ENCODE measurements at places on chromosomes 1 and 21. TPM values are rescaled to one million over a fixed set of nuclear protein-coding genes. Genes with fewer than 3 reads are reported as not detected.

DNA sequence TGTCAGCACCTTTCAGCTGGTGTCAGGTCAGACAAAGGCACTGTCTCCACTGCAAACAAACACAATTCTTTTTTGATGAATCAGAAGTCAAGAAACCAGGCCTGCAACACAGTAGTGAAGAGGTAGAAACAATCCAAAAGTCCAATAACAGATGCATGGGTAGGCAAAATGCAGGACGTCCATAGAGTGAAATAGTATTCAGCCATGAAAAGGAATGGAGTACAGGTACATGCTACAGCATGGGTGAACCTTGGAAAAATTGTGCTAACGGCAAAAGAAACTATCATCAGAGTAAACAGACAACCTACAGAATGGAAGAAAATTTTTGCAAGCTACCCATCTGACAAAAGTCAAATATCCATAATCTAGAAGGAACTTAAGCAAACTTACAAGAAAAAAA, 26.2 kb upstream of the ZBTB21 start:
- peaks cover 23% of the 10 kb centered on the region for H3K4me1 ChIP-seq
- no peaks in the 10 kb centered on the region for H3K36me3 ChIP-seq
- no peaks in the 10 kb centered on the region for H3K27me3 ChIP-seq

DNA sequence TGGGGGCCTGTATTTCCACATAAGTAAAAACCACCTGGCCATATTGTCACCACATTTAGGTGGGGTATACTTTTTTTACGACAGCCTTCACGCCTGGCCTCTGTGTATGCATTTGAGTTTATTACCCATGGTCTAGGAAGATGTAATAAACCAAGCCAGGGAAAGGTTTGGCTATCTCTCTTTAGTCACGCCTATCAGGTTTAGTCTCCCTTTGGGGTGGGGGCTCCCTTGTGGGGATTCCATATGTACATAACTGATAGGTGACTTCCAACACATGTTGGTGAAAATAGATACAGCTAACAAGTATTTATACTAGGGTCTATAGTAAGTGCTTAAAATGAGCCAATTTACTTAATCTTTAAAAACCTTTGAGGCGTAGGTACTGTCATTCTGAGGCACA, 4.2 kb downstream of the YBX1 start:
- no peaks in the 10 kb centered on the region for H3K27me3 ChIP-seq
- H3K4me3 ChIP-seq = peak overlapping the region; percentile 71
- peaks cover 61% of the 10 kb centered on the region for H3K36me3 ChIP-seq
- no peak overlapping the region for H3K27ac ChIP-seq

The TAS1R1 gene
- total RNA-seq = not detected

DNA sequence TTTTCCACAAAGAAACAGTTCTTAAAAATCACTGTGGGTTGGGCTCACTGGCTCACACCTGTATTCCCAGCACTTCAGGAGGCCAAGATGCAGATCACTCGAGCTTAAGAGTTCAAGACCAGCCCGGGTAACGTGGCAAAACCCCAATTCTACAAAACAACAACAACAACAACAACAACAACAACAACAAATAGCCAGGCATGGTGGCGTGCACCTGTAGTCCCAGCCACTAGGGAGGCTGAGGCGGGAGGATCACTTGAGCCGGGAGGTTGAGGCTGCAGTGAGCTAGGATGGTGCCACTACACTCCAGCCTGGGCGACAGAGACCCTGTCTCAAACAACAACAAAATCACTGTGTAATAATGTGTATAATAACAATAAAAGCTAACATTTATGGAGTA, 40.8 kb downstream of the CDCP2 start:
- no peak overlapping the region for H3K4me3 ChIP-seq
- no peaks in the 10 kb centered on the region for H3K27me3 ChIP-seq
- no peaks in the 10 kb centered on the region for H3K4me1 ChIP-seq
- H3K36me3 ChIP-seq = no peaks in the 10 kb centered on the region
- H3K27ac ChIP-seq = no peak overlapping the region

DNA sequence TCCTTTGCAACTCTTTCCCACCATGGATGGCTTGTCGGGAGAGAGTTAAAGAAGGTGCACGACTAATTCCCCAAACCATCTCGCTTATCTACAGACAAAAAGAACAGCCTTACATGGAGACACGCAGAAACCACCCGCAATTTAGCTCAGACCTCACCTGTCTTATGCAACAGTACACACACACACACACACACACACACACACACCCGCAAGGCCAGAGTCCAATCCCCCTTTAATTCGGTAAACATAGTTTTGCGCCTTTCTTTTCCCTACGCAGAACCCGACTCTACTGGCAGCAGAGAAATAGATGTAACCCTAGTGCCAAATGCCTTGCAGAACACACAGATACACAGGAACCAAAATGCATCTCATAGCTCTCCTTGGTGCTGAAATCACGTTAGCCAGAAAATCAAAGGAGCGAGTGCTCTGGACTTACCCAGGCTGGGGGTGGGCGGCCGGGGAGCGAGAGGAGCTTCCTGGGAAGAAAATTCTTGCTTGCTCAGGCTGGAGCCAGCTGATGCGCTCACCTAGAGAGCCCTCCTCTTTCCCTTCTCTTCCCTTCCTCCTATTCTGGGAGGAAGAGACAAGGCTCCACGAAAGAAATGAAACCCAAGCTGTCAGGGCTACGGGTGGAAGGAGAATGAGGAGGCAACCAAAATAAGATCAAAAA, 470 bp downstream of the TNR start:
- no peaks in the 10 kb centered on the region for H3K36me3 ChIP-seq
- peak; percentile 17 for DNase-seq
- no peaks in the 10 kb centered on the region for H3K27me3 ChIP-seq
- H3K27ac ChIP-seq = no peak overlapping the region
- no peak overlapping the region for H3K4me3 ChIP-seq

- peaks cover 10% of the 10 kb centered on the region for H3K4me1 ChIP-seq
- no peak overlapping the region for H3K4me3 ChIP-seq
- peak; percentile 81 for DNase-seq
- peaks cover 73% of the 10 kb centered on the region for H3K36me3 ChIP-seq
Observed at GRCh38 chr1:214623430-214623829, 20.4 kb downstream of the CENPF start.

- H3K4me1 ChIP-seq = no peaks in the 10 kb centered on the region
- H3K27me3 ChIP-seq = no peaks in the 10 kb centered on the region
- DNase-seq = peak; percentile 81
- no peaks in the 10 kb centered on the region for H3K36me3 ChIP-seq
Observed at GRCh38 chr1:47192458-47193384, 2.9 kb upstream of the PDZK1IP1 start.

DNA sequence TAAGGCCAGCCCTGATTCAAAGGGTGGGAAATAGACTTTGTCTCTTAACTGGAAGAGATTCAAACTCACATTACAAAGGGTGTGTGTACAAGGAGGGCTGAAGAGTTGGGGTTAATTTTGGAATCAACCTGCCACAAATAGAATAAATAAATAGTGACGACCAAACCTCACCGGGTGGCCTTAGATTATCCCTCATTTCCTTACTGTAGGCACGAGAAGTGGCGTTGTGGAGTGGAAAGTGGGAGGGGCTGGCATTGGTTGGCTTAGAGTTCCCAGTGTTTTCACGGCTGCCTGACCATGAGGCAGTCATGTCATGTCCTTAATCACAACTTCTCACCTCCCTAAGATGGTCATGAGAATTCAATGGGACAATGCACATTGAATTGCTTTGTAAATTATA, 21.3 kb upstream of the RUNX1 start:
- no peaks in the 10 kb centered on the region for H3K27me3 ChIP-seq
- H3K27ac ChIP-seq = no peak overlapping the region
- no peak for DNase-seq
- H3K36me3 ChIP-seq = no peaks in the 10 kb centered on the region

- no peaks in the 10 kb centered on the region for H3K4me1 ChIP-seq
- no peak overlapping the region for H3K4me3 ChIP-seq
- no peak overlapping the region for H3K27ac ChIP-seq
Observed at GRCh38 chr1:232090816-232091215, 464.2 kb downstream of the DISC1 start.

GRCh38 chr21:35491114-35491513, 442.0 kb upstream of the RUNX1 start:
- peaks cover 6% of the 10 kb centered on the region for H3K4me1 ChIP-seq
- no peak overlapping the region for H3K27ac ChIP-seq
- H3K27me3 ChIP-seq = no peaks in the 10 kb centered on the region
- DNase-seq = no peak
- H3K36me3 ChIP-seq = no peaks in the 10 kb centered on the region

DNA sequence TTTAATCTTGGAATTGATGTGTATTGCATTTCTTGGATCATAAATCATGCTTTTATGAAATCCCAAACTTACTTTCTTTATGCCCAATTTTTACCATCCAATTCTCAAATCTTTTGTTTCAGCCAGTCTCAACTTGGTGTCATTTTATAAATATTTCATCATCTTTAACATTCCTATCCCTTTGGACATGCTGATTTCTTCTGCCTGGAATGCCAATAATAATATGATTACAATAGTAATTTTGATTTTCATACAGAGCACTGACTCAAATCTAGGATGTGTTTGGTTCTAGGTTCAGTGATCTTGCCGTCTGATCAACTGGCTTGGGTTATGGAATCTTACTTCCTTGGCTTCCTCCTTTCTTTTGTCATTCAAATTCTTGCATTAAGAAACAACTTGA, 12.8 kb downstream of the RRP15 start:
- no peaks in the 10 kb centered on the region for H3K27me3 ChIP-seq
- DNase-seq = peak; percentile 30
- peaks cover 13% of the 10 kb centered on the region for H3K4me1 ChIP-seq
- H3K36me3 ChIP-seq = peaks cover 30% of the 10 kb centered on the region

The NGF gene
- total RNA-seq = 0.86 TPM

The SPATA6 gene
- 2.8 TPM for total RNA-seq

GRCh38 chr21:37064841-37065240, 8.0 kb downstream of the PIGP start:
- peaks cover 15% of the 10 kb centered on the region for H3K4me1 ChIP-seq
- no peak overlapping the region for H3K4me3 ChIP-seq
- H3K36me3 ChIP-seq = peaks cover 9% of the 10 kb centered on the region
- no peak overlapping the region for H3K27ac ChIP-seq
- no peak for DNase-seq
